Activated CD4-positive, alpha-beta T cell treated with anti-CD3 and anti-CD28 coated beads for 48 hours (primary cell): ENCODE measurements at places on chromosomes 6 and 20.

DNA sequence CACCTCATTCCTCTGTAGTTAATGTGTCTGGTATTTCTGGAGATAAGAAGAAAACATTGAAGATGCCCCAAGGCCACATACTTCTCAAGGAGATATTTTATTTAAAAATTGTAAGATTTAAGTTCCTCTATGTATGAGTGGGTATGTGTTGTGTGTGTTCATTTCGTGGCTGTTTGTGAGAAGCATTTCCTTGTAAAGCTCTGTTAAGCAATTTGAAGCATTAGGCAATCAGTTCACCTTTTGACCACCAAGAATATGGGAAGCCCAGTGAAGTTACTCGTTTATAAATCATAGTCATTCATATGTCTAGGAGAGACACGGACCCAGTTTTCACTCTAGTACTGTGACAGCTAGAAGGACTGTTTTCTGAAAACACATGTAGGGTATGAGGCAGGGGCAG lies 717.6 kb upstream of the MAP3K7 start:
- DNase-seq = no peak

DNA sequence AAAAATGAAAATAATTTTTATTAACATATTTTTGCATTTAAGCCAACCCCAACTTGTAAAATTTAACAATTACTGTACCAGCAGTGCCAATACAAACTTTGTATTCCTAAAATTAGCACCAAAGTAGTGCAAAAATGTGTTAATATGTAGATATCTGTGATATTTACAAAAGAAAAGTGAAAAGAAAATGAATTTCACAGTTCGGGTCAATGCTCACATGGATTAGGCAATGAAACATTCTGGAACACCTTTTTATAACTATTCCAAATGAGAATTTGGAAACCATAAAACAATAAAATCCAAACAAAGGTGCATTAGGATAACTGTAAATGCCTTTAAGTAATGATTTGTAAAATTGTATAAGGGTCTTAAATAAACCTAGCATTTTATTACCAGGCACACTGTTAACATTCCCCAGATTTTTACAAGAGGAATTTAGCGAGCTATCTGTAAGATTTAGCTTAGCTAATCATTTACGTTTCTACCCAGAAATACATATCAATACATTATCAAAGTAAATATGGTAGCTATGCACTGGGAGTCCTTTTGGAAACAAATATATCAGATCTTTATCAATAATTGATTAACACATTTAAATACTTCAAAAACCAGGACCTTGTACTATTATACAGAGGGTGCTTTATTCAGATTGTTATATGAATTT lies 112.2 kb downstream of the MTFR2 start:
- DNase-seq = no peak

DNA sequence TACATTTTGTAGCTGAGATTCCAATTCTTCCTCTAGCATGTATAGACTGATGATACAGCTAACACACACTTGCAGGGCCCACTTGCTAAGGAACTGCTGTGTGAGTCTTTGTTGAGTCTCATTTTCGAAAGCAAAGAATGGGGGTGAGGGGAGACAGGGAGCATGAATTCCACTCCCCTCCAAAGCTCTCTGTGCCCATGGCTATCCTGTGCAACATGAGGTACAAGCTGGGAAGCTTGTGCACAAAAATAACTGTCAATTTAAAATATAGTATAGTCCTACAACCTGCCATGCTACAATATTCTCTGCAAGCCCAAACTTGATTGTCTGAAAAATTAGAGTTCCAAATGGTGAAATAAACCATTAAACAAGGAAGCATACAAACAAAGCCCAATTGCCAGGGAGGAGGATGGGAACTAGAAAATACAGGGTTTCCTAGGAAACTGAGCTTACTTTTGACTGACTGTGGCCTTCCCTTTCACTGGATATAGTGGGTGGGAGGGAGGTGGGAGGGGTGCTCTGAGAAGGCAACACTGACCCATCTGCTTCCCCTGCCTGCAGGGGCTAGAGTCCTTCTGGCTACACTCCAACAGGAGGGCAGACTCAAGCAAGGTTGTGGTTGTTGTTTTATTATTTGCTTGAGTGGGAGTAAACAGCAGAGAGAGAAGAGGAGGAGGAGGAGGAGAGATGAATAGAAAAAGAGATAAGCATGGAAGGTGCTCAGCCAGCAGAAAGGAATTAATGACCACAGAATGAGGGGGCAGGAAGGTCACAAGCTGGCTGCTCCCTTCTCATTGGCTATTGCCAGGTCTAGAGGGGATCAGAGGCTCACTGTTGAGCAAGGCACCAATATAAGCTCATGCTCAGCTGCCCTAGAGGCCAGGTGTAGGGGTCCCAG lies 84.6 kb downstream of the FYN start:
- DNase-seq = no peak

DNA sequence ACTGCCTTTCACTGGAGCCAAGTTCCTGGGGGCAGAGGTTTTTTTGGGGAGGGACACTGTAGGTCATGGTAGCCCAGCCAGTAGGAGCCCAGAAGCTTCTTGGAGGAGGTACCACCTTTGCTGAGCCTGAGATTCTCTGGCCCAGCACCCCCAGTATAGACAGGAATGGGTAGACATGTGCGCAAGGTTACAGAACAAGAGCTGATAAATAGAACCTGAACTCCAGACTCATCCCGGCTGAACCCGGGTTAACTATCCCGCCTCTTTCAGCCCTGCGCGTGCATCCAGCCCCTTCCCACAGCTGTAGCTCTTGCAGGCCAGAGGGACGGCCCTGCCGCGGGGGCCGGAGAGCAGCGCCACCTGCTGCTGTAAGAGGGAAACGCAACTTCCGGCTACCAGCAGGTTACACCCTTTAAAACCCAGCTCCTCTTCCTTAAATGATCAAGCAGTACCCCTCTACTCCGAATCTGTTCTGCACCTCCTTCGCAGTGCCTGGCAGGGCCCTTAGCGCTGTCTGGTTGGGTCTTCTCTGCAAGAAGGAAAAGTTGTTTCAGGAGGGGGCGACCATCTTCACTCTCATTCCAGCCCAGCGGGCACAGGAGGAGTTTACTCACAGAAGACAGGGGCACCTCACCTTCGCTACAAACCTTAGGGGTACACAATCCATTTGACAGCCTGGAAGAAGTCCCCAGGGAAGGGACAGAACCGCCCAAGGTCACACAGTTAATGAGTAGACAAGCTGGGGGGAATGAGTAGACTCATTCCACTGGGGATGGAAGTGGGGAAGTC lies 7.5 kb downstream of the SRXN1 start:
- peak; percentile 80 for DNase-seq

DNA sequence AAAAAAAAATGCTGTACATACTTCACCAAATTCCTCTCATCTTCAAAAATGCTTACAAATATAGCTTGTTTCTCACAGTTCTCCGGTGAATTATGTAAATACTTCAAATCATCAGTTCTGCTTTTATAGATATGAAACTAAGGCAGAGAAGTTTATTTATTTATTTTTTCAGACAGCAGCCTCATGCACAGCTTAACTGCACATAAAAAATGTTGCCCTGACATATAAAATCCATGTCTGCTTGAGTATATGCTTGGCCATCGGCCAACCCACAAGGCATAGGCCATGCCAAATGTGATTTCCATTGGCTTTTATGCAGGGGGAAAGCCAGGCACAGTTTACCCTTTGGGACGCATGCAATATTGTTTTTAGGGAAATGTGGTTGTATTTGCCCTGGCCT lies 57.3 kb upstream of the PHACTR2 start:
- DNase-seq = no peak

DNA sequence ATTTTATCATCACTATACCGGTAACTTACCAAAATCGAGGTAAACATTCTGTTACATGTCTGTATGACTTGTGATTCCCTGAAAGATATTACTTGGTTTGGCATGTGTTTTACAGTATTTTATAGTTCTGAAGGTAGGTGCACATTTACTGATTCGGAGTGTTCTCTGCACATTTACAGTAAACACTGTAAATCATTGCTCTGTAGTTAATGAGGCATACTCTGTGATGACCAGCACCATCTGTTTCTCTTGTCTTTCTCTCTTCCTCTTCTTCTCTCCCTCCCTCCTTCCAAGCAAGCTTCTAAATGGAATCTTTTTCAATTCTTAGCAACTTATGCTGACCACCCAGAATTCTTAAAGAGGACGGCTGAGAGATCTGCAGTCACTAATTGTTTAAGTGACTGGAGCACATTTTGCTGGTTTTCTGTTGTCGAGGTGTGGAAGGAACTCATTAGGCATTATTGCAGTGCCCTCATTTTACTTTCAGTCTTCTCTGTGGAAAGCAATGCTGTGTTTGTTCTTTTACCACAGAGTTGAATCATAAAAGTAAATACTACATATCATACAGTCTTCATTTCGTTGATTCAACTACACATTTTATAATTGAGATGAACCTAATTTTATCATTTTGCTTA lies 126.5 kb downstream of the UTRN start:
- no peak for DNase-seq

DNA sequence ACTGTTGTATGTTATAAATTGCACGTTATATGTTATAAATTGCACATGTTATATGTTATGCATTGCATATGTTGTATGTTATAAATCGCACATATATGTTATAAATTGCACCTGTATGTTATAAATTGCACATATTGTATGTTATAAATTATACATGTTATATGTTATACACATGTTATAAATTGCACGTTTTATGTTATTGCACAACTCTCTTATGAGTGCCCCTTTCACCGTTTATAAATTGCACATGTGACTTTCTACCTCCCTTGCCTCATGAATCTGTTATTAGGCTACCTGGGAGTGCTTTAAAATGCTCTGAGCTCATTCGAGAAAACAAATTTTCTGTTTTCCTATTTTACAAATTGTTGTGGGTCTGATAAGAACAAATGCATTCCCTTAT lies 84.1 kb downstream of the RNF182 start:
- DNase-seq = no peak

GRCh38 chr6:108630050-108630714 lies 69.5 kb downstream of the FOXO3 start:
- no peak for DNase-seq

GRCh38 chr20:15703171-15703911 lies 869.9 kb downstream of the KIF16B start:
- no peak for DNase-seq

- DNase-seq = no peak
Measured at GRCh38 chr6:110781522-110782214, 33.6 kb downstream of the CDK19 start.

DNA sequence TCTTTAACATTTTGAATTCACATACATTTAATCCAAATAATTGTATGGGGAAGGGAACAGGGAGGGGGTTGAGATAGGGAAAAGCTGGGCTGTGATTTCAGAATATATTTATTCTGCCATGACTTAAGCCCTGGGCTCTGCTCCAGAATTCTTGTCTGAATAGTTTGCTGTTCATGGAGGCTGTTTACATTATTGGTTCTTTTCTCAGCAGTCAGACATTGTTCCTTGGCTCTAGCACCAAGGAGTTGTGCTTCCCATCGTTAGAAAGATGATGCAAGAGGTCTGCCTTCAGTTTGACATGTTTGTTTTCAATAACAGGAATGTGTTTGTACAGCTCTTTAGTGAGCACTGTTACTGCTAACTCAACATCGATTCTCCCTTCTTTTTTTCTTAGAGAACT lies 198.8 kb upstream of the CDYL start:
- DNase-seq = no peak

GRCh38 chr6:38149531-38149930 lies 330.0 kb downstream of the ZFAND3 start:
- no peak for DNase-seq

GRCh38 chr20:11331096-11331495 lies 586.6 kb upstream of the BTBD3 start:
- DNase-seq = no peak

DNA sequence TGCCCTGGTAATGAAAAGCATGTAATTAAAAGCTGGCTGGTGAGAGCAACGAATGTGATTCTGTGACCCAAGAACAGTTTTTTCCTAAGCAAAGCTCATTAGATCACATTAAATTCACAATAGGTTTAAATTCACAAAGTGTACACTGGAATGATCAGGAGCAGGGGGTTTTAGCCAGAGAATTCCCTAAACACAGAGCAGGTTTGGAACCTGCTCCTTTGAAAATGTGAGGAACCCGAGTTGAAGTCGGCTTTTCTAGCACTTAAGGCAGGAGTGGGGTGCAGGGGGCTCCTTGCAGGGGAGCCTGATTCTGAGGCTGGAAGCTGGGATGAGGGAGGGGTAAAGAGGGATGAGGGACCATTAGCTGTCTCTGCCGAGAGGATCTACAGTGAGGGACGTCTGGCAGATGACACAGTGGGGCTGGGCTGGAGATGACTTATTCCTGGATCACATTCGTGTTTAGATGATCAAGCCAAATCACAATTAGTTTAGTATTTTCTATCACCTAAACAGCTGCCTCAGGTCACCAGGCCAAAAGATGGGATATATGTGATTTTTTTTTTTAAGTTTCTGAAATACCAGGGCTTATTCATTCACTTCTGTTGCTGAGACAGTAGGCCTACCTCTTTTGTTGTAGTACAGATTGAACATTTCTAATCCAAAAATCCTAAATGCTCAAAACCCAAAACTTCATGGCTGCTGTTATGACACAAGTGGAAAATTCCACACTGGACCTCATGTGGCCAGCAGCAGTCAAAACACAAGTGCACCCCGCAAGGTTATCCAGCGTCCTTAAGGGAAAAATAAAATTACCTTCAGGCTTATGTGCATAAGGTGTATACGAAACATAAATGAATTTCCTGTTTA lies 93.1 kb upstream of the HIVEP1 start:
- DNase-seq = no peak

DNA sequence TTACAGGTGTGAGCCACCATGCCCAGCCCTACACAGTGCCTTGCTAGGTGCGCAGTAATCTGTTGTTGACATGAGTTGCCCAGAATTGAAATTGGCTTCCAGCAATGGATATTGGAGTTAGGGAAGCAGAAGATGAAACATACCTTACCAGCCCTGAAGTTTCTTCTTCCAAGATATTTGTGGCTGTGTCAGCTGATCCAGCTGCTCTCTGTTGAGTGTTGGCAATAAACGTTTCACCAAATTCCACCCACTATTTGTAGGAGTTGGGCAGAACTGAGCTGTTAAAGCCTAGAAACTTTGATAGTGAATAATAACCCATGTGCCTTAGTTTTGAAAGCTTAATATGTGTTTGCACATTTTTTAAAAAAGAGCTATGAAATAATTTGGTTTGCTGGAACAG lies 218.2 kb upstream of the SNX9 start:
- DNase-seq = no peak

DNA sequence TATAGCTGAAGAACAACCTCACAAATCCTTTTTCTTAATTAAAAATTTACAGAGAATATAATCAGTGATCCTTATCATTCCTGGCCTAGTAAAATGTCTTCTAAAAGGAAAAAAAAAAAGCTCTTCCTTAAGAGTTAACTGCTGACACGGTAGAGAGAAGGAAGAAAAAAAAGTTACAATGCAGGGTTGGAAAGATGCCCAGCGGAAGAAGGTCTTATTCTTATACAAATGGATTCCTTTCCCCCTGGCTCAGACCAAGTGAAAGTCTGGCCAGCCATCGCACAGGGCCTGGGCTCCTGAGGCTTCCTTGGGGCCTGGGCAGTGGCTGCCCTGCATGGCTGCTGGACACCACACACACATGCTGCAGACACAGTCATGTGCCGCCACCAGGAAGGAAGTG lies 688.6 kb downstream of the TENT5A start:
- no peak for DNase-seq
